ENCODE measurements at places on chromosomes 12 and 14.

- DNase-seq = no peak
Observed at GRCh38 chr12:15863984-15864383, 18.2 kb upstream of the STRAP start.

GRCh38 chr14:52333823-52334657 is 19.9 kb downstream of the PTGER2 start:
- no peak for DNase-seq

GRCh38 chr14:42323426-42323825 is 716.8 kb downstream of the LRFN5 start:
- DNase-seq = no peak

DNA sequence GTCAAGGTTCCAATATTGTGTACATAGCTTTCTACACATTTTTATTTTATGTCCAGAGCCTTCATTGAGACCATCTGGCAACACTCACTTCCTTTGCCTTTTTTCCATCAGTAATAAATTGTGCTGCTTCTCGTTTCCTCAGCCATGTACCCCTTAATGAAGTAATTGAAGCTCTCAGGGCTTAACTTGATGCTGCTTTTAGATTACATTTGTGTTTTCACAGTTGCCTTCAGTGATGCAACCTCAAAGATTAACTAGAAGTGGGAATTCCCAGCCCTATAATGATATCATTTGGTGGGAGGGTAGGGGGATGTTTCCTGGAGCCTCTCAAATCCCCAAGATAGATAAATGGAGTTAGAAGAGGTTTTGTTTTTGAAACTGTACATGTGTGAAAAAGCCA is 80.2 kb upstream of the KRR1 start:
- DNase-seq = no peak

GRCh38 chr12:7959701-7960121 is 23.7 kb upstream of the SLC2A3 start:
- peak; percentile 50 for DNase-seq

- no peak for DNase-seq
Observed at GRCh38 chr12:123444092-123445026, 7.9 kb upstream of the RILPL2 start.

- peak; percentile 81 for DNase-seq
Observed at GRCh38 chr14:104316121-104316722, 177.8 kb downstream of the KIF26A start.

DNA sequence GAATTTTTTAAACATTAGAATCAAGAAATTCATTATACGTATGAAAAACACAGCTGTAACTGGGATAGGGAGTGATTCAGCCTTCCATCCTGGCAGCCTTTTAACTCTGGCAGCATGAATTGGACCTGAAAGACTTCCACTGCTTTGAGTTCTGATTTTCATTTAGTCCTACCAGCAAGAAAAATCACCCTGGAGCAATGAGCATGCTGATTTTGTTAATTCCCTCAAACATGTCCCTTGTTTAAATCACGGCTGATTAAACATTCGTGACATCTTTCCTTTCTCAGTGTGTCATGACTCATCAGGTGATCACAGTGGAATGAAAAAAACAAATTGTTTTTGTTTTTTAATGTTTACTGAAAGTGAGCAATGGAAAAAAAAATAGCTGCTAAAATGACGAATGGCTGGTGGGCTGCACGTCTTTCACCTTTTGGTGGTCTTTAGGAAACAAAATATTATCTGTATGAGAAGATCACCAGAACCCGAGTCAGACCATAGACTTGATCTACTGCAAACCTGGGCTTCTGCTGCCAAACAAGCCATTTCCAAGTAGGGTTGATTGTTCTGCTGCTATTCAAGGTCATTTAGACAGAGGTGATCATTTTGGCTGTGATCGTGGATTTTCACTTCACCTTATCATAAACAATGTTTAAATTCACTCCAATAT is 67.0 kb upstream of the CAND1 start:
- DNase-seq = no peak

DNA sequence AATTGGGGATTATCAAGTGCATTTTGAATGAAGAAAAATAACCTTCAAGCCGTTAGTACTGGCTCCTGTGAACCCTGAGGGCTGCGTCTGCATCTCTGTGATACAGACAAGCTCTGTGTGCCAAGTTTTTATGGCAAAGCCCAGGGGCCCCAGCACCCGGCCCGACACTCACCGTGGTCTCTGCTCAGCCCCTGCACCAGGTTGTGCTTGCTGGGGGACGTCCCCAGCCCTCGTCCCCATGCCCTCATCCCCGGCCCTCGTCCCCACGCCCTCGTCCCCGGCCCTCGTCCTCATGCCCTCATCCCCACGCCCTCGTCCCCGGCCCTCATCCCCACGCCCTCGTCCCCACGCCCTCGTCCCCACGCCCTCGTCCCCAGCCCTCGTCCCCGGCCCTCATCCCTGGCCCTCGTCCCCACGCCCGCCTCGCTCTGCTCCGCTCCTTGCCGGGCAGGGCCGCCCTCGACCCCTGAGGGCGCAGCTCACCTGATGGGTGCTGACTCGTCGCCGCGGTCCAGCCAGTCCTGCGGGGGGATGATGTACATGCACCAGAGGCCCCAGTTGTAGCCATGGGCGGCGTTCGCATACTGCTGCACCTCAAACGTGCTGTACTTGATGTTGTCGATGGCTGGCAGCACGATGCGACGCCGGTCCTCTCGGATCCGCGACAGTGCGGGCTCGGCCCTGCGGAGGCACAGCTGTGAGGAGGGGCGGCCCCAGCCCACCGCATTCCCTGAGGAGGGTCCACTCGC is 72.0 kb downstream of the GALNT9 start:
- DNase-seq = no peak

GRCh38 chr14:98956661-98957060 is 315.3 kb downstream of the BCL11B start:
- DNase-seq = no peak

GRCh38 chr12:102811110-102811737 is 105.8 kb downstream of the PAH start:
- no peak for DNase-seq

DNA sequence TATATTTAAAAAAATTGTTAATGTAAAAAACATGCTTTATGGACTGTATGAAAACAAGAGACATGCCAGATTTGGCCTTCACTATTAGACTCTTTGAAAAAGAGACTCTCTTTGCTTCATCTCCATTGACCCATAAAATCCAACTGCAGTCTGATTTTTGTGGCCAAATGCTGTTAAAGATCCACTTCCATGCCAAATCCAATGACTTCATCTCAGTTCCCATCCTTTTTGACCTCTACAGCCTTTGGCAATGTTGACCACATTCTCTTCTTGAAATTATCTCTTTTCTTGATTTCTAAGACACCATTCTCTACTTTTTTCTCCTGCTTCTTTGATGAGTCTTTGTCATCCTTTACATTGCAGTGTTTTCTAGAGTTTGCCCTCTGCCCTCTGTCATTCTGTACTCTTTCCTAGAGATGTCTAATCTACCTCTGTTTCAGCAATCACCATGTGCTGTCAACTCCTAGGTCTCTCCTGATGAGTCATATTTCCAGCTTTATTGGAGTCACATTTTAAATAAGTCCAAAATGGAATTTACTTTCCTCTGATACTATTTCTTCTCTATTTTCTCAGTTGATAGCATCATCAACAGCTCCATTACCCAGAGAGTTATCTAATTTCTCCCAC is 2.4 kb downstream of the TMPRSS12 start:
- no peak for DNase-seq

DNA sequence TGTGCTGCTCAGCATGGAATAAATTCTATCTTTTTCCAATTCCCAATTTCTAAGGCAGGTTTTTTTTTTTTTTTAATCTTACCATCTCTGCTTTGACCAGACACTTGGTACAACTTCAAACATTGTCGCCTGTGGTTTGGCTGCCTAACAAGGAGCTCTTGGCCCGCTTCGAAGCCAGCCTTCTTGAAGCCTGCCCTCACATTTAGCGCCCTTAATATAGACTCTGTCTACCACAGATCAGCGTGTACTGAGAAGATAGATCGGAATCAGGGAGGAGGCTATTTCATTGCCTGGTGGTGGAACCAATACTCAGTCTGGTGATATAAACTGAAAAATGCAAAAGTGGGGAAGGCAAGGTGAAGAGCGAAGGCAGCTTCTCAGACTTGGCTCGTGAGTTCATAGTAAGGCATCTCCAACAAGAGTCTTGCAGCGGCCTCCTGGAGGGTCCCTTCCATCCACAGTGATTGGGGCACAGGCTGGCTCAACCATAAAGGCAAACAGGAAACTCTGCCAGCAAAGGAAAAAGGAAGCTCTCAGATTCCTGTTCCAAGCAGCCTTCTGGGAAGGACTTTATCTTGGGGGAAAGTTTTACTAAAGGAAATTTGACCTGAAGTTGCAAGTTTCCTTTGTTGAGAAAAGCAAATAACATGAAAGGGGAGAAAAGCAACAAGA is 103.2 kb upstream of the BCL2L14 start:
- DNase-seq = no peak

DNA sequence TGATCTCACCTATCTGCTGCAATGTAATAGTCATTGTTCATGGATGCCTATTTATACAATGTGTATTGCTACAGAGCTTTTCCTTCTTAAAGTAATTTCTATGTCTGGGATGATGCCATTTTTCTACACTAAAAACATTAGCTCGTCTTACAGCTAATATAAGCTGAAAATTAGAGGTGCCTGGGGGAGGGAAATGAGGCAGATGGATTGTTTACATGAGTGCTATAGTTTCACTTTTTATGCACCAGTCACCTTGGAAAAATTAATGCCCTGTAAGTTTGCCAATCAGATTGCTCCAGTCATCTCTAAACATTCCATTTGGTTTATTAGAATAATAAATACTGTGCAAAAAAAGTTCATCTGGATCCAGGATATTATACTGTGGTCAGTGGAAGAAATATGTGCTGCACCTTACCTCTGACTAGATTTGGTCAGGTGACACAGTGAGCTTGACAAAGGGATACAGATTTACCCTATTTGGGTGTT is 436.2 kb downstream of the RAD51B start:
- DNase-seq = no peak

- no peak for DNase-seq
Observed at GRCh38 chr12:66774929-66775328, 96.1 kb upstream of the GRIP1 start.

DNA sequence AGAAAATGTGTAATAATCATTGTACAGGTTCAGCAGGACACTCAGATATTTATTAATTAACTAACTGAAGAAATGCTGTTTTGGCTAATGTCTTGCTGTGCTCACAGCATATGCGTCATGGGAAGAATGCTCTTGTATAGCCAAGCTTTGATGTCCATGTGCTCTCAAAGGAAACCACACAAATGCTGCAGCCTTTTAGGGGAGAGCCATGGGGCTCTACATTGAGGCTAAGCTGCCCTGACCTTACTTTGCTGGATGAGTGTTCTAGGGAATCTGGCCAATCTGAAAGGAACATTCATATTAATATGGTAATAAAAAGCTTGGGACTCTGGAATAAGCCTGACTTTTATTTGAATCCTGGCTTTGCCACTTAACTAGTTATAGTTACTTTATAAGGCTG is 9.5 kb upstream of the CRADD start:
- DNase-seq = no peak

GRCh38 chr12:104641862-104642261 is 185.1 kb downstream of the CHST11 start:
- DNase-seq = no peak

DNA sequence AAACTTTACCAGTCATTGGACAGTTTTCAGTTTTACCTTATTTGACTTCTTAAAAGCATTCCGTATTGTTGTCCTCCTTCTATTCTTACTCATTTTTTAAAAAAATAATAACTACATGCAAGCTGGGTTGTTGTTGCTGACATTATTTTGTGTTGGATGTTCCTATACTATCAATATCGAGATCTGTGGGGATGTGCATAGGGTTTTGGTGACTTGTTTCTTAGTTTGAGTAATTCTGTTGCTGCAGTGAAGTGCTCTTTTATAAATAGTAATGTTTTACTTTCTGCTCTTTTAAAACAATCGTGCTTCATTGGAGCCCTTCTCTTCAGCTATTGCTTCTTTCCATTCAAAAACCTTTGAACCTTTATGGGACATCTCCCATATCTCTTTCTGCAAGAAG is 79.4 kb downstream of the METTL25 start:
- DNase-seq = no peak

DNA sequence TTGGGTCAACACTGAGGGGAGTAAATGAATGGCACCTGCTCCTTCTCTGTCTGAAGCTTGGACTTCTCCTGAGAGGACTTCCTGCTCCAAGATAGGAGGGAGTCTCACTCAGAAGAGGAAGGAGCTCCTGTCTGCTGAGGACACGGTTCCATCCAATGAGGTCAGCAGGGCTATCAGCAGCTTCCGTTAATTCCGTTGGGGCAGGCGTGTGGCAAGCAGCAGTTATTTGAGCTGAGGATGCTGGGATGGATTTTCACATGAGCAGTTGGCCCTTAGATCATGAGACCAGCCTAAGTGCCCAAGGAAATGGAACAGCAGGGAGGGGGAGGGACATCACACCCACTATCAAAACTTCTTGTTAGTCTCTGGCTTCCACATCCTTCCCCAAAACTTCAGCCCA is 159.0 kb upstream of the PZP start:
- no peak for DNase-seq

DNA sequence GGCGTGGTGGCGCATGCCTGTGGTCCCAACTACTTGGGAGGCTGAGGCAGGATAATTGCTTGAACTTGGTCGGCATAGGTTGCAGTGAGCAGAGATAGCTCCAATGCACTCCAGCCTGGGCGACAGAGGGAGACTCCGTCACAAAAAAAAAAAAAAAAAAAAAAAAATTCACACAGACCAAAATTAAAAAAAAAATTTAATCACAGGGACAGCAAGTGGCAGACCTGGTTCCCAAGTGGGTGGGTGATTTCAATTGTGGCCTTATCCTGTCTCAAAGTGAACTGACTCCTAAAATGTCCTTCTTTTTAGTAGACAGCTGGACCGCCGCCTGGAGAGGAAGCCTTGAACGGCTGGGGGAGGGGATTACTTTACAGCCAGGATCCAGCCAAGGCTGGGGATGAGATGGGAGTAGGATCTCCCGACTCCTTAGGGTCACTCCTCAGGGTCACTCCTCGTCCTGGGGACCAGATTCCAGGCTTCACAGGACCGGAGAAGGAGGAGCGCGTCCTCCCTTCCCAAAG is 1.5 kb upstream of the KCNH3 start:
- DNase-seq = no peak

- DNase-seq = no peak
Observed at GRCh38 chr12:115160271-115161128, 476.5 kb upstream of the TBX3 start.

- DNase-seq = no peak
Observed at GRCh38 chr14:22887990-22888378, 5.0 kb downstream of the REM2 start.

GRCh38 chr14:77965919-77966435 is 166.1 kb downstream of the ADCK1 start:
- DNase-seq = peak; percentile 25

GRCh38 chr14:72521968-72522741 is 371.7 kb downstream of the DPF3 start:
- no peak for DNase-seq

- DNase-seq = no peak
Observed at GRCh38 chr14:87966816-87967215, 26.2 kb downstream of the GALC start.

DNA sequence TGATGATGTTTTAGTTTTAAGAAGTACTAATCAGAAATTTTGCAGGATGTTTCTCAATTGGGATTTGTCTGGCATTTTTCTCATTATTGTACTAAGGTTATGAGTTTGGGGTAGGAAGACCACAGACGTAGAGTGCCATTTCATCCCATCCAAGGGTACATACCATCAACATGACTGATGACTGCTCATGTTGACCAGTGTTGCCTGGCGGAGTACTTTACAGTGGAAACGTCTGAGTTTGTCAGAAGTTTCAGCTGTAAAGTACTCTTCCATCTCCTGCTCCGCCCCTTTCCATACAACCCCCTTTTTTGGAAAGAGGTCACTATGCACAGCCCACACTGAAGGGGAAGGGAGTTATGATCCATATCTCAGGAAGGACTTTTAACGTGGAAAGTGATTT is 74.2 kb downstream of the RCOR1 start:
- no peak for DNase-seq

GRCh38 chr12:124031058-124031457 is 58.0 kb downstream of the ZNF664 start:
- no peak for DNase-seq
